Right forelimb (tissue), 1 donor: ENCODE measurements at places on chromosomes 12 and 14.

GRCh38 chr14:87874676-87875075, 118.3 kb downstream of the GALC start:
- no peak for DNase-seq

DNA sequence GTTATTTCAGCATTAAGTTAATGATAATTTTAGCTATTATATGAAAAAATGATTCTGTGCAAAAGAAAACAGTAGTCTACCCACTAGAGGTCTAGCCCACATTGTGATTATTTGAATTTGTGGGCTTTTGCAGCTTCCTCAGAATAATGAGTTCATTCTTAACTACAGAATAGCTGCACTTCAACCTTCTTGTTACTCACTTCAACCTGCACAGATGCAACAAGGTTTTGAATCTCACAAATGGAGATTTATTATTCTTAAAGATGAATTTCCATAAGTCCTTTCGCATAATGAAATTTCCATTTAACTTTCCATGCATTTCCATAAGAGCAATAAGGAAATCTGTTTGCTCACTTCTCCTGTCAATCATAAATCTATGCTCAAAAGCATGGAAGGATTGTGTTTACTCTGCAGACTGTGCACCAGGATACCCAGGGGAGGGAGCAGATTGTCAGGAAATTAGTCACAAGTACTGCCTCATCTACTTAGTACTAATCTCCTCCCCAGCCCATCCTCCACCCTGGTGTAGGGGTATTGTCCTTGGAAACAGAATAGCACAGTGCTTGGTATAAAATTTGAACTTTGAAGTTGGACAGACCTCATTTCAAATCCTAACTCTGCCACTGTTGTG, 24.1 kb downstream of the PTGER2 start:
- DNase-seq = no peak

- DNase-seq = no peak
Measured at GRCh38 chr14:75461755-75462349, 34.0 kb downstream of the JDP2 start.

DNA sequence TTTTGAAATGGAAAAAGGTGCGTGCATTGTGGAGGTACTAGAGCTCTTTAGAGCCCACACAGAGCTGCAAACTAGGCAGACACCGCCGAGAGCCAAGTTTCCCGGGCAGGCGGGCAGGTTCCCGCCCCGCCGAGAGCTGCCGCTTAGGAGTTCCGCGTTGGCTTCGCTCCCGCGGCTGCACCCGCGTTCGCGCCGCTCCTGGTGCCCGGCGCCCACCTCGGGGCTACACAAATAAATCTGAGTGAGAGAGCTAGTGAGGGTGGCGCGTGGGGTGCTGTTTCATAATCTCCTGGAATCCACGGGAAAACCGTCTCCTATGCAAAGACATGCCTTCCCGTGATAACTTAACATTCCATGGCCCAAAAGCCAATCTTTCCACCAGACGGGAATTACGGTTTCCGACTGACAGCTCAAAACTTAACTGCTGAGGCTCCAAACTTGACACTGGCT, 645 bp downstream of the KITLG start:
- peak; percentile 71 for DNase-seq

DNA sequence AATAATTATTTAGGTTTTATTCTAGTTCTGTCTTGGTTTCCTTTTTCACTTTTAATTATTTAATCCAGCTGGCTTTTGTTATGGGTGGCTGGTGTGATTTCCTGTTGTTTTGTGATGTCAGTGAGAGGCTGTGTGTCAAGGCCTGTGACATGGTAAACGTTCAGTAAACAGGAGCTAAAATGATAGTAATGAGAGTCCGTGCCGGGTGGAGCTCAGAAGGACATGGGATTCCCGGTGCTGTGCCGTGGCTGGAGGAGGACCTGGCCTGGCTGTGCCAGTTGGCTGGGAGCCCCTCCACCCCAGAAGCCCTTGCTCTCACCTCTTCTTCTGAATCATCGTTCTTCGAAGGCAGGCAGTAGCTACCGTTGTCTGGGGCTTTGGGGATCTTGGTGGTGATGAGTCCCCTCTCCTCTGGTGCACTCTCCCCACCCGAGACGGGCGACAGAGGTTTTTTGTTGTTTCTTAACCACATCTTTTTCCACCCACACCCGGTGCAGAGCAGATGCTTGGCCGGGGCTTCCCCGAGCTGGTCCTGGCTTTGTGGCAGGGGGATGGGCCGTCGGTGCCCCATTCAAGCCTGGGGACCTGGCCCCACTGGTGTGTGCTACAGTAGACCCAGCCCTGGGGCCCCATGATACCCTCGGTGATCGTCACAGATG, 29.1 kb downstream of the SH2B3 start:
- no peak for DNase-seq

DNA sequence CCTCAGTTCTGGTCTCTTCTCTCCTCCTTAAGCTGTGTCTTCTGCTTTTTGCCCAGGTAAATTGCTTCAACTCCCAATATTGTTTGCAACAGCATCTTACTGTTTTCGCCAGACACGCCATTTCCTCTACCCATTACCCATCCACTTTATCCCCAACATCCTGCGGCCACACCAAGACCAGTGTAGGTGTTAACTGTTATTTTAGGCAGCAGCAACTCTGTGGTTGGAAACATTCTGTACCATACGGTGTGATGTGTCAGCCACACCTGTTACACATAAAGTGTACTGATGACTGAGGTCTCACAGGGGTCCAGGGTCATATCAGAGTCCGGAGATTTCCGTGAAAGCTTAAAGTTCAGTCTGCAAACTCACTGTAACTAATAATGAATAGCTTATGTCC, 21.8 kb upstream of the KLRD1 start:
- DNase-seq = no peak

DNA sequence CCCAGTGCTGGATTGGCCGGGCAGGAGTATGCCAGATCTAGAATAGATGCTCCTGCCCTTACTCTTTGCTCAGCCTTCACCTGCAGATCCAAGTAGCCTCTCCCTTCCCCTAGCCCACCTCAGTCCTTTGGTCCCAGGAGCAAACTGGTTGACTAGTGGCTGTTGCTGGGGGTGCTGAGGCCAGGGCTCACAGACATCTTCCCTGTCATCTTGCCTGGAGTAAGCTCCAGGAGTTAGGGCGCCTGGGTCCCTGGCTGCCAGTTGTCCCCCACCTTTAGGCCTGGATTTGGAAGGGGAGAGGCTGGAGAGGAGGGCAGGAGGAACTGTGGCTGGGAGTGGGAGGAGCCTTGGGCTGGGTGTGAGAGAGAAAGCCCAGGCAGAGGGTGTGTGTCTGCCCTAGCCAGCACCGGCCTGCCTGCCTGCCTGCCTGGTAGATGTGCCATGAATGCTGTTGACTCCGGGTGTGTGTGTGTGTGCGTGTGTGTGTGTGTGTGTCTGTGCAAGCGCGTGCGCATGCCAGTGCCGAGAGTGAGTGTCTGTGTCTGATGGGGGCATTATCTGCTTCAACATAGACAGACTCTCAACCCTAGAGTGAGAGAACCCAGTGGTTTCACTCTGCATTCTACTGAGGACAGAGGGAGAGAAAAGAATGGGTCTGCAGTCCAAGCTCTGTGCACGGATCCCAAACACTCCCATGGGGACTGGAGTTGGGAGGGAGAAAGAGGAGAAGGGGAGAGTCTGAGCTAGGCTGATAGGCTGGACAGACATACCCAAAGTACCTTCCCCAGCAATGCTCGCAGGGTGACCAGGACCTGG, 845 bp upstream of the RARG start:
- no peak for DNase-seq

GRCh38 chr12:49037111-49037946, 18.8 kb upstream of the PRKAG1 start:
- DNase-seq = no peak

DNA sequence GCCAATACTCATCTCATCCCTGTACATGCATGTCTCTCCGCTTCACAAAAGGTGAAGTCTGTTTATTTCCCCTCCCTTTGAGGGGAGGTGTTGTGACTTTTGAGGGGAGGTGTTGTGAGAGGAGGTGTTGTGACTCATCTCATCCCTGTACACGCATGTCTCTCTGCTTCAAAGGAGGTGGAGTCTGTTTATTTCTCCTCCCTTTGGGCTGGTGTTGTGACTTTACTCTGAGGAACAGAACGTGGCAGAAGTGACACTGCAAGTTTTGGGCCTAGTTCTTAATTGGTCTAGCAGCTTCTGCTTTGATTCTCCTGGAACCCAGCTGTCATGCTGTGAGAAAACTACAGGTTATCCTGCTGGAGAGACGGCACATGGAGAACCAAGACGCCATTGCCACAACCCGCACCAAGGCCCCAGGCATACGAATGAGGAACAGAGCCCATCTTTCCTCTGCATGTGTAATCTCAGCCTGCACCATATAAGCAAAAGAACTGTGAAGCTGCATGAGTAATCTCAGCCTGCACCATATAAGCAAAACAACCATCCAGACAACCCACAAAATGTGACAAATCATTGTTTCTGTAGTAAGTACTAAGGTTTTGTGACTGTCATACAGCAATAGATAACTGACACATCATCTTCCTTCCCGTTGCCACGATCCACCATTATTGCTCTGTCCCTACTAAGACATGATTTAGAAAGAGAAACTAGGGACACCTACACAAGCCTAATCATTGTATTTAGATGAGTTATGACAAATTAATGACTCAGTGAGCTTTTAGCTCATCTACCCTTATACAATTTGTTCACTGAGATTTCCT, 30.0 kb downstream of the GALNT4 start:
- no peak for DNase-seq

GRCh38 chr12:29230800-29231560, 81.9 kb downstream of the FAR2 start:
- DNase-seq = no peak

DNA sequence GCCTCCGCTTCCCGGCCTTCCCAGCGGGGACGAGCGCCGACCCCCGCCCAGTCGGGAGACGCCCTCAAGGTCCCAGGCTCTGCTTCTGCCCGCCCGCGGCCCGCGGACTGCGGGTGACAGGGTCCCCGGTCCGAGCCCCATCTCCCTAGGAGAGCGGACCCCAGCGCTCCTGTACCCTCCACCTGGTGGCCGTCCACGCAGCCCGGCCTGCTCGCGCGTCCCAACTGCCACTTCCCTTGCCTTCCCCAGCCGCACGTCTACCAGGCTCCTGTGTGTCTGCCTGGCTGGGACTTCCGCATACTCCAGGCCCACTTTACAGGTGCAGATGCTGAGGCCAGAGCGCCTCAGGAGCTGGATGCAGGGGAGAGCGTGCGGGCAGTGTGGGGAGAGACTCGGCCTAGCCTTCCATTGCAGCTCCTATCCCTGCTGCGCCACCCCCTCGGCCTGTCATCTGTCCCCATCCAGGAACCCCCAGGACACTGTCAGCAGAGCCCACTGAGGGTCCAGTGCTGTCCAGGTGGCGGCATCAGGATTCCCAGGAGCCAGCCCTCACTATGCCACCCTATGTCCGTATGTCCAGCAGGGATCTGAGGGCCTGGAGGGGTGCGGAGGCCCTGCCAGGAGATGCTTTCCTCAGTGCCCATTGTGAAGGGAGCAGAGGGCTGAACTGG, 8.0 kb upstream of the ANKRD9 start:
- peak; percentile 57 for DNase-seq
